ENCODE measurements at places on chromosomes 5 and 9.

DNA sequence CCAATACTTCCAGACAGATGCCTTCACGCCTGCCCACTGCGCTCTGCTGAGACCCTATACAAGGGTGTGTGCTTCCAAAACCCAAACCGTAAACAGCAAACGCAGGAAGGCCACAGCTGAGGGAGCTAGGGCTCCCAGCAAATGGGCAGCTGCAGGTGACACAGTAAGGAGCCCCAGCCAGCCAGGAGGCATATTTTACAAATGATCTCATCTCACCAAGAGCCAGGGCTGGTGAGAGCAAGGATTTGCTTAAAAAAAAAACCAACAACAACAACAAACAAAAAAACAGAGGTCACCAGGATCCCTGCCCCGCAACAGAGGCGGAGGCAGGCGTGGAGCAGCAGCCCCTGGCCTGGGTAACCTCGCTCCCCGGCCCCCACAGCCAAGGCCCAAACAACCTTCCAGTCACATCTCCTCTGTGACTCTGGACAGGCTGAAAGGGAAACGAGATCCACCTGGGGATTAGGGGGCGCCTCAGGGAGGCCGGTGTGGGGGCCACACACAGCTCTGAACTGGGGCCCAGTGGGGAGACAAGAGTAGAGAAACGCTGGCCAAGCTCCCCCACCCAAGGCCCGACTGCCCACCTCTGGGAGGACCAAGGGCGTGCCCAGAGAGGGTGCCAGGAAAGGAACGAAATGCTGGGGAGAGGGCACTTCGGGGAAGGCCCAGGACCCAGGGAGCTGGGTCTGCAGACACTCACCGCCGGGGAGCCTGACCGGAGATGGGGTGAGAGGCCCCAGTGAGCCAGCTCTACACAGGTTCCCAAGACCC lies 3.3 kb downstream of the NACC2 start:
- DNase-seq, result no peak

GRCh38 chr9:112168197-112168596 lies 6.9 kb downstream of the SUSD1 start:
- no peak for DNase-seq

GRCh38 chr9:86598411-86599239 lies 244.4 kb upstream of the TUT7 start:
- DNase-seq, result no peak

- no peak for DNase-seq
Observed at GRCh38 chr5:72282878-72283277, 37.2 kb downstream of the MRPS27 start.

DNA sequence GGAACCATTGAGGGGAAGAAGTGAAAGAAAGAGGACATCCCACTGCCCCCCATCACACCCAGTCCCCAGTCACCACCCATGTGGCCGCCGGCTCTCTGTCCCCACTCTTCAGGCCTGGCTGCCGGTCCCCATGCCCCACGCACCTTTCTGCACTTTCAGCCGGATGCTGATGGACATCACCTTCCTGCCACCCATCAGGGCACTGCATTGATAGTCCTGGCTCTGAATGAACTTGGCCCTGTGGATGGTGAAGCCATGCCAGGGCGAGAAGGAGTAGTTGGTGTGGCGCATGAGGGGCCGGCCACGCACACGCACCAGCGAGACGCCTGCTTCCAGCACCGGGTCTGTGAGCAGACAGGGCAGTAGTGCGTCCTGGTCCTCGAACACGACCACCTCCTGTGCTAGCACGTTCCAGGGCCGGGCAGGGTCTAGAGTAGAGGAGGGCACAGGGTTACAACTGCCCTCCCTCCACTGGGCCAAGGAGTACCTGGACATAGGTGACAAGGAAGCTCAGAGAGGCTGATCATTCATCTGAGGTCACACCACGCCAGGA lies 6.4 kb downstream of the CSF1R start:
- no peak for DNase-seq

DNA sequence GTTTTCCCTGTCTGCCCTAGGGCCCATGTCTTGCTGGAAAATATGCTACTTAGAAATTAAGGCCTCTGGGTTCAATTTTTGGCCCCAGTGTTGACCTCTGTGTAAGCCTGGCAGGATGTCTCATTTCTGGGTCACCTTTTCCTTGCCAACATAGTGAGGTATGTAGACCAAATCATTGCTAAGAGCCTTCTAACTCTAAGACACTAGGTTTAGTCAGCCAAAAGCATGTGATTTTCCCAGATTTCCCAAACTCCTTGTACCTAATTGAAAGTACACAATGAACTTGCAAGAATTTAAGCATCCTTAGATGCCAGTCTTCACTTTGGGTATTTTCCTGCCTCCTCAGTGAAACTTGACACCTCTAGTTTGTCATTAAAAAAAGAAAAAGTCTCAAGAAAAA lies 77.0 kb downstream of the GALNT10 start:
- no peak for DNase-seq

DNA sequence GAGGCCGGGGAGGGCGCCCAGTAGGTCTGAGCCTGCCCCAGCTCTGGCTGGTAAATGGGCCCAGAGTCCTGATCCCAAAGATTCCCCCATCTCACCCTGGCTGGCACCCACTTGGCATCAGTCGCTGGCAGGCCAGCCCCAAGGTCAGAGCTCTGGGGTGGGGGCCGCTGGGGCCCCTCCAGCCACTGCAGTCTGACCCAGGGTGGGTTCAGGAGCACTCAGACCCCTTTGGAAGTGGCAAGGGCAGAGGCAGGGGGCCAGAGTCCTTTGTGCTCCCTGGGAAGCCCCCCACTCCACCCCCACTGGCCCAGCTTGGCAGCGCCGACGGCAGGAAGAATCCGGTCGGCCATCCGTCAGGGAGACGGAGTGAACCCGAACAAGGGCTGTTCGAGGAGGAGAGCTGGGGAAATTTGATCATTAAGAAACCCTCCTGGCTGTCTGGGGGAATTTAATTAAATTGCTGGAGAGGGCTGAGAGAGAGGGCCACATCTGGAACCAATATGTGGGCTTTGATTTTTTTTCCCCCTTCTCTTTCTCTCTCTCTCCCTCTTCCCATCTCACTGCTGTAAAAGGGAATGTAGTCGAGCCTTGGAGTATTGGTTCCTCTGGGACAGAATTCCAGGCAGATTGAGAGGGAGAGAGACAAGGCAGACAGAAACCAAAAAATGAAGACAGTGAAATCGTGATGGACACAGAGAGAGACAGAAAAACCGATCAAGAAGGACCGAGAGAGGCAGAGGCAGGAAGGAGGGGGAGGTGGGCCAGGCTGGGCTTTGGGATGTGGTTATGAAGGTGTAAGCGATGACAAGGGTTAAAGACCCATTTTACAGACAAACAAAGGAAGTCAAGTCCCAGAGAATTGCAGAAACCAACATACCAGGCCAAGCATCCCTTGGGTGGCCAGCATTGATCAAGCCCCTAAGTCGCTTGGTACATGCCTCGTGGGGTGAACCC lies 8.1 kb upstream of the ASB6 start:
- DNase-seq, result no peak

DNA sequence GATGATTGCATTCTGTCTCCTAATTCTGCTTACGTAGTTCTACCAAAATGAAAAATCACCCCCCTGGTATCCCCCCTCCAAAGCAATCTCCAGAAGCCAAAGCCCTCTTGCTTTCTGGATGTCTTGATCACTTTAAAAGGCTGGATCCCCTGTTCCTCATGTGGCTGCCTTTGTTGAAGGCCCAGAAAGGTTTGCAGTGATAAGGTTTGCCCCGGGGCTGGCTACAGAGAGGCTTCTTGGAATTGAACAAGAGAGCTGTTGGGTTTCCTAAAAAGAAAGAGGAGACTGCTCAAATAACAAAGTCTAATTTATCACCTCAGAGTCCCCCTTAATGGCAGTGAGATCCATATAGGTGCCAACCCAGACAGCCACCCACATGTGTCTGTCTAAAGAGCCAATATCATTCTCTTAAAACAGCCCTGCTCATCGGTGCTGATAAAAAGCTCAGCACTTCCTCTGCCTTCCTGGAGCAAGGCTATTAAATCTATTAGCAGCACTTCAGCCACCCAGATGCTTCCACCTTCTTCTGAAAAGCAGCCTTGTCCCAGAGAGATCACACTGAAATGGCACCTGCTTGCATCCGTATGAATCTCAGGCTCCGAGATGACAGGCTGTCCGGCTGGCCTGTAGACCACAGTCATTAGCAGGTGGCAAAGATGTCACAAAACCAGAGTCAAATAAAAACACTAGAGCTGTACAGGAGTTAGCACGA lies 70.9 kb downstream of the TEX10 start:
- DNase-seq, result no peak

- DNase-seq, result no peak
Observed at GRCh38 chr5:181114284-181114843, 16.6 kb downstream of the OR2V1 start.

DNA sequence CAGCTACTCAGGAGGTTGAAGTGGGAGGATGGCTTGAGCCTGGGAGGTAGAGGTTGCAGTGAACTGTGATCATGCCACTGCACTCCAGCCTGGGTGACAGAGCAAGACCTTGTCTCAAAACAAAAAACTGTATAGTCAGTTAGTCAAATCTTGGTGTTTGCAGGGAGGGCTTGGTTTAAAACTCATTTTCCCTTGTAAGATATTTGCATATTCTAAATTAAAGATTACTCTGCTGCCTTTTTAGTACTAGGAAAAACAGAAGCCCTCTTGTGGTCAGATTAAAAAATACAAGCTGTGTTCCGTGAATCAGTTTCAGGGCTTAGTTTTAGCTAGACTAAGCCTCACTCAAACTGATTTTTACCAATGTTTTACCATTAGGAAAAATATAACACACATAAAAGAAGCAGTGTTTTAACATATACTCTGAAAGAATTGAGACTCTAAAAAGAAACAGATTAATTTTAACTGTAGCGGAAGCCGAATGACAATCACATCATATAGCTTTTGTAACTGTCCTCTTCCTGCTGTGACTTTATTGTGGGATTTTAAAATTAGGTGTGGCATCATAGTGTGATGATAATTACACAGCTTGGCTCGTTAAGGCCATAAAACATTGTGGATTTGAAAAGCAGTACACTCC lies 84.9 kb upstream of the BASP1 start:
- DNase-seq, result no peak

DNA sequence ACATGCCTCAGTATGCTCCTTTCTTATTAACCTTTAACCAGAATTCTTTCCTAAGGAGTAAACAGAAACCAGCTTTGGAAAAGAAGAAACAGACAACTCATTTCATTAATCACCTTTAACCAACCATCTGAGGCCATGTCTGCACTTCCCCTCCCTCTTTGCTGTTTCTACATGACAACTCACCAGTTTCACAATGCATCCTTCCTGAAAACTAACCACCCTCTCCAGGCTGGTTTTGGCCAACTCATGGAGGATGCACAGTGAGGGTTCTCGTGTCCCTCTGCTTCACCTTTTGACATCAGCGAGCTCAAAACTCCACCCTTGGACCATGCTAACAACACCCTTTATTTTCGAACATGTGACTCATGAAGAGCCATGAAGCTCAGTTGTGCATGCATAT lies 244.1 kb downstream of the ELAVL2 start:
- no peak for DNase-seq

DNA sequence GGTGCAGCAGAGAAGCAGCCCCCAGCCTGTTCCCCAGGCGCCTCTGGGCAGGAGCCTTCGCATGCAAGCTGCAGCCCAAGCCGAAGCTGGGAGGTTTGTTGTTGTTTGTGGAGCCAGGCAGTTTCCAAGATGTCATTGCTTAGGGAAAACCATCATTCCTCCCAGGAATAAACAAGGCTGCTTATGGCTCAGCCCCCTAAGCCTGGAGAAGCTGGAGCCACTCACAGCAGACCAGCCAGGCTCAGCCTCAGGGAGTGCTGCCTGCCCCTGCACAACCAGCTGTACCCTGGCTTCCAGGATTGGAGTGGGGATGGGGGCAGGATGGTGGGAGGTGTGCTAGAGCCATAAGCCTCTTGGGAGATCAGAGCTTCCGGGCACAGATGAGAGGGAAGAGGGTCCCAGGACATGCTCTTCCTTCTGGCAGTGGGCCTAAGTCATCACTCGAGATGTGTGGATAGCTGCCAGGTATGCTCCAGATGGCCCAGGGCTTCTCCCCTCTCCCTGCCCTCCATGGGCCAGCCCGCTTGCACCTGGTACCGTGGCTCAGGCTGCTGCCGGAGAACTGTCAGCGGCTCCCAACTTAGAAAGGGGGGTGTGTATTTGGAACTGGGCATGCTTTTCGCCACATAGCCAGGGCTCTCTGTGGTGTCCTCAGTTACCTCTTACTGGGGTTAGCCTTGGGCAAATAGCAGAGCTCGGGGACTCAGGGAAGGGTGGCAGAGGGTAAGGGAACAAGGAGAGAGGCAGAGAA lies 105.2 kb downstream of the RGS3 start:
- no peak for DNase-seq

DNA sequence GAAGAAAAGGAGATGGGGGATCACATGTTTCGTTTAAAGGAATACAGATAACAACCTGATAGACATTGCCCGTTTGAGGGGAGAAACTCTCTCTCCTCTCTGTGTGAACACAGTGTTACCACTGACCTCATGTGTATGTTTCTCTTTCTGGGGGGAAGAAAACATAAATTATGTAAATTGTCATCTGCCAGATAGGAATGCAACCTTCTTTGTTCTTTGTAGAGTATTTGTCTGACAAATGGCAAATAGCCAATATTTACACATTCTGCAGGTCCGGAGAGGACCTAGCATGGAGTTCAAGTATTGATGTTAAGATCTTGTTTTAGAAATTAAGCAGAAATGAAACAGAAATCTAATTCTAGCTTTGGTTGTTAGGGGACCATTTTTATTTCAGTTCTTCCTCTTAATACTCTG lies 276.3 kb downstream of the SAXO1 start:
- DNase-seq, result no peak

GRCh38 chr5:108730617-108731340 lies 16.9 kb upstream of the FER start:
- DNase-seq, result no peak

All from NCI-H187 (cell line).